ENCODE measurements at places on chromosomes 2 and 18.
A peak's percentile ranks its signal among the peaks of the same experiment; 100 is the strongest.

DNA sequence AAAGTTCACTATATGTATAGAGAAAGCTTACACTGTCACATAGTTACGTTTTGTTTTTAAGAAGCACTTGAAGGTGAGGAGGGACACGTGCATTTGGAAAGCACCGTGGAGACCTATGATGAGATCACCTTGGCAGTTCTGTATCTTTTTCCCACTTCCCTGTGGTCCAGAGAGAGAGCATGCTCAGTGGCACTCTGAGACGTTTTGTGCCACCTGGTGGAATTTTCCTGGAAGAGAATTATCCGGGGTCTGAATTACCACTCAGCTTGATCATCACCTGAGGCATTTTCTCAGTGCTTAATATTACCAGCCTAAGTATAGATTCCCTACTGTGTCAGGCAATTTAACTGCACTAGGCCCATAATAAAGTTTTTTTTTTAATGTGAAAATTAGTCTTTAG is 469.4 kb upstream of the SMIM21 start:
- no peak for DNase-seq

GRCh38 chr2:86783615-86784339 is 6.9 kb downstream of the CD8A start:
- no peak for DNase-seq

DNA sequence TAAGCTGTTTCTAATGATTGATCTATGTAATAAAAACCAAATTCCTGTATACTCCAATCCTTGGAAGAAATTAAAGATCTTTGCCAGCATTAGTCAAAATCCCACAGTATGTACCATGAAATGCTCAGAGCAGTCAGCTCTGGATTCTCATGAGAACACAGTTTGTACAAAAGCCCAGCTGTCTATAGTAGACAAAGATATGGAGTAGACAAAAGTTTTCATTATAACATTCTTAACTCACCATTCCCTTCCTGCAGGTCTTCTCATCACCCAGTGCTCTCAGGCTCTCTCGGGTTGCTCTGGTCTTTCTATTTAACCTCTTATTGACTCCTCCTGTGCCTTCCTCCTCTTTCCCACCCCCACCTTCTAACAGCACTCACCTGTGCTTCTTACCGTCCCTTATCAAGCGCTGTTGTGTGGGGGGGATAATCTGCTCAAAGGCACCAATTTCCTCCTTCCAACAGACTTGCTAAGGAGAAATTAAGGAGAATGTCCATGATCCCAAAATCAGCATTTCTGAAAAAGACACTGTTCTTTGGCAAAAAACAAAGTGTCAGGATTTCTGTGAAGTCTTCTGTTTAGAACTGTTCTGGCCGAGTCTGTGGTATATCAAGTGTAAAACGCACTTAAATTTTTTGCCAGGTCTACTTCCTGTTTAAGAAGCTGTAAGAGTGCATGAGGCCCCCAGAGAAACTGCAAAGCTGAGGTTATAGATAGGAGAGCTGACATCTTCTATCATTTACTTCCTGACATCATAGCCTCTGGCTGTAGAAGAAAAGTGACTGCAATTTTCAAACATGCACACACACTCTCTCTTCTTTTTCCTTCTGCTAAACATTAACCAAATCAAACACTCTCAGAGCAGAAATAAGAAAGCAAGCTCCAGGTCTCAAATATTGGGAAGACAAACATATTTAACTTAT is 144.1 kb downstream of the EVA1A start:
- DNase-seq, result no peak

GRCh38 chr2:147806846-147807245 is 38.0 kb upstream of the ACVR2A start:
- peak; percentile 30 for DNase-seq

DNA sequence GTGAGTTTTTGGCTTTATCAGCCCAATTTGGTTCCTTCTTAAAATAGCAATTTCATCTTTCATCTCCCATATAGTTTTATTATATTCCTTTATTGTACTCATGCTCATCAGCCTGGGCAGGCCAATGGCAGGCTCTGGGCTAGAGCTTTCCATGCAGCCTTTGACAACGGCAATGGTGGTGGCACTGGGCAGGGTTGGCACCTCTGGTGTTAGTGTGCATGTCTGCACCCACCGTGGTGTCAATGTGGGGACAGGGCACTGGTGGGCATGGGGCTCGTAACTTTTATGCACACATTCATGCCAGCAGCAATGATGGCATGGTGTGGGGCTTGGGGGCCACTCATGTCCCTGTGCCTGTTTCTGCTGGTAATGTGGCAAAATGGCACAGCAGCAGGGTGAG is 1305.4 kb downstream of the DSC3 start:
- no peak for DNase-seq

DNA sequence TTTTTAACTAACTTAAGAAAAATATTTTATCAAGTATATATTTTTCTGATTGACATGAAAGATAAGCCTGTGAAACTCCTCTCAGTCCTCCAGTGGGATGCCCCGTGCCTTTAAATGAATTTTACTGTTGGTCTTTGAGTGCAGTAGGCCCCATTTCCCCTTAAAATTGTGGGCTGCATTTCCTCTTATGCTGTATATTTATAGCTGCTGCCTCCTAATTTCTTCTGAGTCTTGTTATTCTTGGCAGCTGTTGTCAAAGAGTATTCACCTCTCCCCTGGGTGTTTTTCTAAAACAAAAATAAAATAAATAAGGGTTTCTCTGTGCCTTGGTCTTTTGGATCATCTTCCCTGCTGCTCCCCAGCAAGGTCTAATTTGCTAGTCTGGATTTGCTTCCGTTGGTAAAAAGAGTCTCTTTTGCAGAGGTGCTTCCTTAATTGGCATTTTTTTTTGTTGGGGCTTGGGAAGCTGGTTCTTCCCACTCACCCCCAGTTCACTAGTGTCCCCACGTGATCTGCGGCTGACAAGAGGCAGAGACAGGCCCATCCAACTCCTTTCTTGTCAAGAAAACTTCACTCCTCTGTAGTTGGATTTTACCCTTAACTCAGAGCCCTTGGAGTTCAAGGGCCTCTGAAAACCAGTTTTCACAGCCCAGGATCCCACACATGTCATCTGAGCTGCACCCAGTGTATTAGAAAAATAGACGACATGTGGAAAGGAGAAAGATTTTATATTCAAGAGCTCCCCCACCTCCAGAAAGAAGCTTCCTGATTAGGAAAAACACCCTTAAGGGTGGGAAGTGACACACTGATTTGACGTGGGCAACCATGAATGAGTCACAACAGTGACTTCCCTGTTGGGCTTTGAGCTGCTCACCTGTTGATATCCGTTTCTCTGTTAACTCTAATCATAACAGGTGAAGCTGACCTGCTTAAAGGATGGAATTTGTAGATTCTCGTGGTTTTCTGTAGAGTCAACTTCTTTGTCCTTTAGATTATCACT is 431.5 kb downstream of the DCDC2C start:
- DNase-seq, result peak; percentile 17

GRCh38 chr18:78242806-78243205 is 736.8 kb upstream of the SALL3 start:
- DNase-seq, result no peak

DNA sequence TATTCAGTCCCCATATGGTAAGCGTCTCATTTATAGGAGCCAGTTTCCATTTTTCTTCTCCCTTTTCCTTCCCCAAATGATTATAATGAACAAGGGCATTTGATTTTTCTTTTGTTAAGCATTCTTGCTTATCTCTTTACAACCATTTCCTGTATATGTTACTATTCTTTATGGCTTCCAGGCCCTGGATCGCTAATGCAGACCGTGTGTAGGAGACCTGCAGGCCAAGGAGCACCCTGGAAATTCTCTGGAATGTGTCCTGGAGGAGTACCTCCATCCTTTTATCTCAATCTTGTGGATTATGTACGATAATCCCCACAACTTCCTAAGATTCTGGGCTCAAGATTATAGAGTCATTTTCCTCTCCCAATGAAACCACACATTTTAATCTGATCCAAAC is 439.6 kb upstream of the MMADHC start:
- no peak for DNase-seq

DNA sequence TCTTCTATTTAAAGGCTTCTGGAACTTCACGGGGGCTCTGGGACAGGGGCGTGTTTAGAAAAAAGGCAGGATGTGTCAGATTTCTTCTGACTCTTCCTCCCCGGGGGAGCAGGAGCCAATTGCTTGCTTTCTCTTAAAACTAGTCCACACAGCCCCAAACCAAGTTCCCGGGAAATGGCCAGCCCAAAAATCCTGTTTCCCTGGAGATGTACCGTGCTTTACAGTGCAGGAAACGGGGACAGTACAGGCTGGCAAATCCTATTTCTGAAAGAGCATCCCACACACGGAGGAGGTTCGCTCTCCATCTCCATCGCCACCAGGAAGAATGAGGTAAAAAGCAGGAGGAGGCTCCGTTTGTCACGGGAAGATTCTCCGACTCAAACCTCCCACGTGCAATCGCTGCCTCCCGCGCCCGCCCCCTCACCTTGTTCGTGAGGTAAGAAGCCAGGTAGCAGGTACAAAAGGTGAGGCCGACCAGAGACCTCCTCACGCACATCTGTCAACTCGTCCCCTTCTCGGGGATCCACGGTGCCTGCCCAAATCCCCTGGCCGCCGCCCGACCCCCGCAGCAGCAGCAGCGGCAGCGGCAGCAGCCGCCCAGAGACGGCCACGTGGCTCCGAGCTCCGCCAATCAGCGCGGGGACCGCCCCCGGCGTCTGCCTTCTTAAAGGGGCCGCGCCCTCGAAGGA is 15.6 kb upstream of the RIOK3 start:
- peak; percentile 75 for DNase-seq

GRCh38 chr2:100293341-100294161 is 28.8 kb downstream of the LONRF2 start:
- DNase-seq, result no peak

DNA sequence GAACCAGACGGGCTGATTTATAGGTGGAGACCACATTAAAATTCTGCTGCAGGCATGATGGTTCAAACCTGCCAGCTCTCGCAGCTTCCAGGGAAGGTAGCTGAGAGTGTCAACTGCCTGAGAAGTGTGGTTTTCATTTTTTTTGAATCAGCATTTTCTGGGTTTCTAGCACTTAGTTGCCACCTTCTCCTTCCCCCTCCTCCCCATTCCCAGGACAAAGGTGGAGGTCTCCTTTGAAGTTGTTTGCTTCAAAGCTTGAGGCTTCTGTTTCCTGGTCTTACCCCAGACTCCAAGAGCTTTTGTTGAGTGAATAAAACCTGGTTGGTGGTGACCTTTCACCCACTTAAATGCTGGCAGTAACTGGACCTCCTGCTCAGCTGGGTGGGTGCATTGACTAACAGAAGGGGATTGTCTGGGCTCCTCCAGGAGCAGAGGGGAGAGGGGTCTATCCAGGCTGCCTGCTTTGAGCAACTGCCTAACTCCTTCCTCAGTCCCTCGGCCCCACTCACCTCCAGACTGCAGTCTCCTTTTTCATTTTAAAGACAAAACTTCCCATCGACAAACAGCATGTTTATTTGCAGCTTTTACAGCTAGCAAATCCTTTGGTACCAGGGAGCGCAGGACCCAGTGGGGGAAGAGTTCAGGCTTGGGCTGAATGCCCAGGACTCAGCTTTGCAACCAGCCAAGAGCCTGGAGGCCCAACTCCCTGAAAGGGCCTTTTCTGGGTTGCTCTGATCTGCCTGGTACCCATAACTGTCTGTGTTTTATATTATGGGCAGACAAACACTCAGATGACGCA is 3.5 kb downstream of the RHOB start:
- DNase-seq, result peak; percentile 84

DNA sequence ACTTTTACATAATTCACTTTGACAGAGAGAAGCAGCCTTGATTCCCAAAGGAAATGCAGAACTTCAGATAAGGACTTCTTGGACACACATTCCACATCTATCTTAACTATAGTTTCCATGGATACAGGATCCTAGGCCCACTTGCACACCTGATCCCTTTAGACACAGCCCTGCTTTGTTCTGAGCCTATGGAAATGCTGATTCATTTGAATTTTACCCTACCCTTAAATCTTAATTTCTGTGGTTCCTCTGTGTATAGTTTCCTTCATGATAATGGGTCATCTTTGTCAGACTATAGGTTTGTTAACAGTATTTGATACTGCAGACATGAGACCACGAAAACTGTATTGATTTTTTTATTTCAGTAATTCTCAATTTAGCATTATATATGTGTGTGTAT is 77.4 kb downstream of the ACTR3 start:
- DNase-seq, result no peak

- DNase-seq, result peak; percentile 15
These were observed 117.6 kb downstream of the METTL8 start for GRCh38 chr2:171316220-171316619.

DNA sequence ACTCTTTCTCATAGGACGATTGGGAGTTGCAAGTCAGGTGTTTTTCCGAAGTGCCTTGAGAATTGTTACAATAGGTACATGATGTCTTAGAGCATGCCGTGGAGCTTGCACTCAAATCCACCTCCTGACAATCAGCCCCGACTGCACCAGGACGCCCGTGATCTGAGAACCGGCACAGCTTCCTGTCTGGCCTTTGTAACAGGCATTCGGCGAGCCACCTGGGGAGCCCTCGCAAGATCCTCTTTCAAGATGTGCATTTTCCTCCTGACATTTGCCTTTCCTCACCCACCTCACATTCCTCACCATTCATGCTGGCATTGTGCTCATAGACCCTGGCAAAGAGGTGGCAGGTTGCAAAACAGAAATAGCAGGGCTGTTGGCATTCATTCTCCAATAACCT is 427.3 kb downstream of the GALR1 start:
- DNase-seq, result no peak
